ENCODE measurements at places on chromosomes 6 and 20. TPM values are rescaled to one million over a fixed set of nuclear protein-coding genes. Genes with fewer than 3 reads are reported as not detected.

Gene LRFN2
- total RNA-seq: not detected

Gene ULBP1
- total RNA-seq: 1.7 TPM

Gene FUT9
- not detected for total RNA-seq

Gene RTN4IP1
- 1.9 TPM for total RNA-seq

Gene COL10A1
- not detected for total RNA-seq

Gene PLTP
- total RNA-seq: 66.9 TPM

Gene CLVS2
- total RNA-seq: not detected

Gene MYLK2
- total RNA-seq: not detected

Gene SRXN1
- total RNA-seq: 67.9 TPM

Gene TNNC2
- total RNA-seq: 0.45 TPM

Gene SYNDIG1
- total RNA-seq: 1.6 TPM

Gene SEC63
- 49.5 TPM for total RNA-seq

Gene MC3R
- not detected for total RNA-seq

Gene DOP1A
- 32.5 TPM for total RNA-seq

Gene OLIG3
- total RNA-seq: 0.74 TPM

Gene HLA-DQA1
- not detected for total RNA-seq

Gene APOBEC2
- 0.16 TPM for total RNA-seq

Gene TNXB
- 315 TPM for total RNA-seq

Gene CD24
- total RNA-seq: 4.5 TPM

Gene PTCRA
- total RNA-seq: not detected

Gene OXT
- not detected for total RNA-seq

Gene CST5
- not detected for total RNA-seq

Gene KCNK16
- not detected for total RNA-seq

Gene HDGFL1
- not detected for total RNA-seq

Gene CFAP206
- total RNA-seq: 0.27 TPM

Gene COL9A1
- total RNA-seq: not detected

Gene TMC2
- not detected for total RNA-seq

Gene JPH2
- total RNA-seq: under 0.01 TPM

Gene SLC22A16
- total RNA-seq: not detected

Gene COX7A2
- 197 TPM for total RNA-seq

Gene DSP
- total RNA-seq: 4.3 TPM

Gene TRAPPC3L
- not detected for total RNA-seq

Gene BNIP5
- total RNA-seq: not detected

Gene SCUBE3
- 1.8 TPM for total RNA-seq

Gene SMLR1
- total RNA-seq: not detected

Gene TCP11
- not detected for total RNA-seq

Gene IRF4
- total RNA-seq: not detected

Gene FAM50B
- total RNA-seq: 7.4 TPM

Gene TLDC2
- total RNA-seq: 0.18 TPM

Gene ABHD16B
- not detected for total RNA-seq

Gene SLC26A8
- not detected for total RNA-seq

Measured in fibroblast of the aortic adventitia (primary cell).